ENCODE measurements at places on chromosomes 16 and 17. TPM values are rescaled to one million over a fixed set of nuclear protein-coding genes. Genes with fewer than 3 reads are reported as not detected.
A peak's percentile ranks its signal among the peaks of the same experiment; 100 is the strongest.

EEF2K gene
- 38.9 TPM for total RNA-seq

SUZ12 gene
- total RNA-seq, result 13.2 TPM

PPP1R1B gene
- 1.7 TPM for total RNA-seq

DNAH3 gene
- total RNA-seq, result 0.13 TPM

TMEM101 gene
- total RNA-seq, result 39.7 TPM

NTN3 gene
- 3.4 TPM for total RNA-seq

TNFSF13 gene
- total RNA-seq, result 2.2 TPM

KRT32 gene
- total RNA-seq, result not detected

SP6 gene
- 0.18 TPM for total RNA-seq

KLHL10 gene
- total RNA-seq, result 0.09 TPM

DNA sequence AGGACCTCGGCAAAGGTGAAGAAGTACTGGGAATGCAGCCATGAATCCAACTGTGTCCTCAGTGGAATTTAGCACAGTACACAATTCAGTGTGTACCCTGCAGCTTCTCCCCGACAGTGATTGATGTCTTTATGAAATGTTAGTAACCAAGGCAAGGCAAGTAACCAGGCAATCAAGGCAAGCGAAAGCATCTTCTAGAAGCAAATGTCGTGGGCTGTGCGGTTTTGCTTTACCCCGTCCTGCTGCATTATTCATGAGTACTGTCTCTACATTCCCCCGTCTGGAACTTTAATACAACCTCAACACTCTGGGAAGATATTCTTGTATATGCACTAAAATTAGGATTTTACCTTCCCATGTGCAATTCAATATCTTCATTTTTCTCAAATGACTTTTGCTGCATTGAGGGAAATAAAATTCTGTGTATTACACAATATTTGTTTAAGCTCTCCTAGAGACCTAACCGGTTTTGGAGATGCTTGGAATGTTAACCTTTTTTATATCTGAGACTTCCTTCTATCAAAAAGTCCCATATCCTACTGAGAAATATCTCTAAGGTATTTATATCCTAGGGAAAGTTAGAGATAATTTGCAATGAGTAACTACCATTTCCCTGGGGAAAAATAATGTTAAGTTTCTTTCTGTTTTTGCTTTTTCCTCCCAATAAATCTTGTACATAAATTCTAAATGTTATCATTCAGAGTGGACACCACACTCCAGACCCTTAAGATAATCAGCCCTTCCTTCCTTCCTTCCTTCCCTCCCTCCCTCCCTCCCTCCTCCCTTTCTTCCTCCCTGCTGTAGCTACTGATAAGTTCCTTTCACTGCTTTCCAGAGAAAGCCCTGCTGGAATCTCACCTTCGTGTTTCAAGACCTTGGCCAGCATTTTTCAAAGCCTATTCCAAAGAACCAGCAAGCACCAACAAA lies 51.9 kb upstream of the ADORA2B start:
- no peak for DNase-seq

- peak; percentile 39 for DNase-seq
These were observed 2.0 kb downstream of the HAS3 start for GRCh38 chr16:69107316-69107962.

DNA sequence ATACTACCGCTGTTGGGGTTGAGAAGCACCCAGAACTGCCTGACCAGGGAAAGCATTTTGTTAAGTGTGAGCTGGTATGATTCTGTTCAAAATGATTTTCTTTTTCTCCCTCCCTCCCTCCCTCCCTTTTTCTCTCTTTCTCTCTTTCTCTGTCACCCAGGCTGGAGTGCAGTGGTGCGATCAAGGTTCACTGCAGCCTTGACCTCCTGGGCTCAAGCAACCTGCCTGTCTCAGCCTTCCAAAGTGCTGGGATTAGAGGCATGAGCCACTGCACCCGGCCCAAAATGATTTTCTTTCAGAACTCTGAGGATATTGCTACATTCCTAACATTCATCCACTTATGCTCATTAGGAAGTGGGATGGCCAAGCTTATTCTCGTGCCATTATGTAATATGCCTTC lies 41.3 kb downstream of the SLC47A1 start:
- no peak for DNase-seq

GRCh38 chr16:11409398-11409797 lies 64.1 kb downstream of the RMI2 start:
- no peak for DNase-seq

DNA sequence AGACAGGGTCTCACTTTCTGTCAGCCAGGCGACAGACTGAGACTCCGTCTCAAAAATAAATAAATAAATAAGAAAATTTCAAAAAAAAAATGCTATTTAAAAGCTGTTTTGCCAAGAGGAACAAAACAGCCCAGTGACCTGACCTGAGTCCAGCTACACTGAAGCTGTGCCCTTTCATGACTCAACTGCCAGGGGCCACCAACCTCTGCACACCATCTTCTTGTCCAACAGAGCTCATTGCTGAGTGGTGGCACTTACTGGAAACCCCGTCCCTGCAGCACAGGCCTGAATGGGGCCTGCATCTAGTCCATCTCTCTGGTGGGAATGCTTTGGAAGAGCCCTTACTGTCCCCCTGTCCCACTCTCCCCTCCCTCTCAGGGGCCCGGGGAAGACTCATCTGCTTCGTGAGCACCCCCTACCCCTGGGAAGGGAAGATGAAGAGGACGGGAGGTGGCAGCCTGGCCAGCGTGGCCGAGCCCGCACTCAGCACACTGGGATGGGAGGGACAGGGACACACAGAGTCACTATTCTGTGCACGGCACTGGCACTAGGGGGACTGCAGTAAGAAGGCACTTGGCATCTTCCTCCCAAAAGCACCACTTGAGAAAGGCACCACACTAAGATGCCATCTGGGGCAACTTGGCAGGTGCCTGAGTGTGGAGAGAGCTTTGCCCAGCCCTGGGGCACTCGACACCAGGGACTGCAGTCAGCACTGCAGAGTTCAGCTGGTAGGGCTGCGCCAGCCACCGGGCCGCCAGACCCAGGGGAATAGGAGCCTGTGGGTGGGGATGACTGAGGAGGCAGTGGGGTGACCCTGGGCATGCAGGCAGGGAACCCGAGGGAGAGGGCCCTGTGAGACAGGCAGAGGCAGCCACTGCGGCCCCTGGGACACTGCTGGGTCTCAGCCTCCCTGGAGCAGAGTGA lies 13.5 kb downstream of the FBXO31 start:
- no peak for DNase-seq

DNA sequence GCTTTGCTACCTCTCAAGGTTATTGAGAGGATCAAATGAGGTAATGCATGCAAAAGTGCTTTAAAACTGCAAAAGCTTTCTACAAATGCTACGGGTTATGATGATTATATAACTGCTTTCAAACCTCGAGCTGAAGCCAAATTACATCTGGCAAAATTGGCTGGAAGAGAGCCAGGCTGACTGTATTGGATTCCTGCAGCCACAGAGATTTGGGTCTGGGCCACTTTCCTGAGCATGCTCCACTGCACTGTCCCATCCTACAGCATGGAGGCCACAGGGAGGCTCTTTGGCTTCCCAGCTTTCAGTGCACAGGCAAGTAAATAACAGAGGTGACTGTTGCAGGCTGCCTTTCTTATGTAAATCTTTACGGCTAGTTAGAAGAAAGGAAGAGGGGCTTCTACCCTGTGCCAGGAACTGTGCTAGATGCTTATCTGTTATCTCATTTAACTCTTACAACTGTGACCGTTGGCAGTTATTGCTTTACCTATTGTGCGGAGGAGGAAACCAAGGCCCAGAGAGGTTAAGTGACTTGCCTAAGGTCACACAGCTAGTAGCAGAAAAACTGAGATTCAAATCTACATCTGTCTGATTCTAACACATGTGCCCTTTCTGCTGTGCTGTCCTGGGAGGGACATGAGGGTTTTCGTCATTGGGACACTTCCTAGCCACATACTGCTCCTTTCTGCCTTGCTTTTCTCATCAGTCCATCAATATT lies 121.8 kb downstream of the SPACA3 start:
- peak; percentile 92 for DNase-seq

DNA sequence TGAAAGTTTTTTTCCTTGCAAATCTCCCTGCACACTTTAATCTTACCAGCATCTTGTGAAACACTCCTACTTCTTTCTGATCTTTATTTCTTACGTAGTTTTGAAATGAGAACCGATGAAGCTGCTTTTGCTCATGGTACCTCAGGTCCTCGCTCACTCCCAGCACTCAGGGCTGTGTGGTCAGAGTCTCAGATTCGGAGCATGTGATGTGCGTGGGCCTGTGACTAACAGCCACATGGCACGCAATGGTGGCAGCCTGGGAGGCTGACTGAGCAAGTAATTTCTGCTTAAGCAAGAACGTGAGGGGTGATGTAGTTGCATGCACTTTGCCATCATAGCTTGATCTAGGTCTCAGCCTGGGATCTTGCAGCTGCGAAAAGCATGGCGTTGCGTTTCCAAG lies 624.3 kb downstream of the MAF start:
- no peak for DNase-seq

DNA sequence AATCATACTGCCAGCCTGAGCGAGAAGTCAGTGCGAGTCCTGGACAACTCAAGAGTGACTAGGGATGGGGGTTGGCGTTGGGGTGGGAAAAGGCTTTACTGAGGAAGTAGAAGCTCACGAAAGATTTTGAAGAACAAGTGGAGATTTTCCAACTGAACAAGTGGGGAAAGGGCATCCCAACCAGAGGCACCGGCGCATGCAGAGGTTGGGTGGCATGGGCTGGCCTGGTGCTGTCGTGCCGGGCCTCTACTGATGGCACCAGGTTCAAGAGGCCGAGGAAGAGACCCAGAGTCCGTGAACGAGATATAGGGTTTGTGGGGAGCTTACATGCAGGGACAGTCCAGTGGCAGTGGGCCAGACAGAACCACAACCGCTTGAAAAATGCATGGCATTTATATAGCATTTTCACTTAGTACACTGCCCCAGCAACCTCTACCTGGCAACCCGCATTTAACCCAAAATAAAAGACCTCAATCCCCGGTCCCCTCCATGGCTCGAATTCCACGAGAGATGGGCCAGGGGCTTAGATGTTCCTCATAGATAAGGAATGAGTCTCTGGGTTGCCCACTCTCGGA lies 7.7 kb upstream of the ITGA3 start:
- DNase-seq, result no peak

All from muscle of leg (tissue), 16 donors.